Right lung (tissue), 10 donors: ENCODE measurements at places on chromosomes 1 and 21. TPM values are rescaled to one million over a fixed set of nuclear protein-coding genes. Genes with fewer than 3 reads are reported as not detected.

The IFNAR2 gene
- 21.0 TPM for polyA plus RNA-seq

The HES3 gene
- not detected for polyA plus RNA-seq

The FCRL2 gene
- 0.27 TPM for polyA plus RNA-seq

The FAM177B gene
- polyA plus RNA-seq: 0.85 TPM

The CFHR4 gene
- 0.30 TPM for polyA plus RNA-seq

The EVA1C gene
- 7.3 TPM for polyA plus RNA-seq

DNA sequence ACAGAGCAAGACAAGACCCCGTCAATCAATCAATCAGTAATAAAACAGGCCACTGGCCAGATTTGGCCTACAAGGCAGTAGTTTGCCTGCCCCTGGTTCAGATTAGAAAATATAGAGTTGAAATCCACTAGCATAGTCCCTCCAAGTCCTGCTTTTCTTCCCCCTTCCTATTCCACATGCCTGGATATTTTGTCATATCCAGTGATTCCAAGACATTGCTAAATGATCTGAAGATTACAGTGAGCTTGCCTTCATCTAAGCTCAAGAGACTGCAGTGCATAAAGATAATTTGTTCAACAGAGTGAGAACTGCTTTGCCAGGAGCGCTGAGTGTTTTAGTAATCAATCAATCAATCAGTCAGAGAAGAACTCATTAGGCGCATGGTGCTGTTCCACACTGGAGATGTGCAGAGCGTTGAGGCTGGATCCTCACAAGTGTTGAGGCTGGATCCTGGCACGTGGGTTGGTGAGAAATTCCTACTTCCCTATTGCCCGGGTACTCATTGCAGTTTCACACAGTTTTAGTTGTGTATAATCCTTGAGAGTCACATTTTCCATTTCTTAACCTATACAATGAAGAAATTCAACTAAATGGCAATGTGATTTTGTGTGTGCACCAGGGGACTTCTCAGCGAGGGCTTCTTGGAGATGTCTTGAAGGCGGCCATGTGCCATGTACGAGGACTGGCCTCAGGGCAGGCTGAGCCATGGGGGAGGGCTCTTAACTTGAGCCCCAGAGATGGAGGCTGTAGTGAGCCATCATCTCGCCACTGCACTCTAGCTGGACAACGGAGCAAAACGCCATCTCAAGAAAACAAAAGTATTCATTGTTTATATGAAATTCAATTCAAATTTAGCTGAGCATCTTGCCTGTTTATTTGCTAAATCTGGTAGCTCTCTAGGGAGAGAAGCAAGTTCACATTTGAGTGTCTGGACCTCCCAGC, 76.3 kb downstream of the TOMM20 start:
- no peak for DNase-seq

GRCh38 chr1:100704473-100704872, 15.1 kb upstream of the VCAM1 start:
- no peak for DNase-seq

GRCh38 chr1:10635085-10635896, 160.5 kb downstream of the PEX14 start:
- no peak for DNase-seq

- DNase-seq: no peak
These were observed 27.7 kb downstream of the VASH2 start for GRCh38 chr1:212977781-212978645.

DNA sequence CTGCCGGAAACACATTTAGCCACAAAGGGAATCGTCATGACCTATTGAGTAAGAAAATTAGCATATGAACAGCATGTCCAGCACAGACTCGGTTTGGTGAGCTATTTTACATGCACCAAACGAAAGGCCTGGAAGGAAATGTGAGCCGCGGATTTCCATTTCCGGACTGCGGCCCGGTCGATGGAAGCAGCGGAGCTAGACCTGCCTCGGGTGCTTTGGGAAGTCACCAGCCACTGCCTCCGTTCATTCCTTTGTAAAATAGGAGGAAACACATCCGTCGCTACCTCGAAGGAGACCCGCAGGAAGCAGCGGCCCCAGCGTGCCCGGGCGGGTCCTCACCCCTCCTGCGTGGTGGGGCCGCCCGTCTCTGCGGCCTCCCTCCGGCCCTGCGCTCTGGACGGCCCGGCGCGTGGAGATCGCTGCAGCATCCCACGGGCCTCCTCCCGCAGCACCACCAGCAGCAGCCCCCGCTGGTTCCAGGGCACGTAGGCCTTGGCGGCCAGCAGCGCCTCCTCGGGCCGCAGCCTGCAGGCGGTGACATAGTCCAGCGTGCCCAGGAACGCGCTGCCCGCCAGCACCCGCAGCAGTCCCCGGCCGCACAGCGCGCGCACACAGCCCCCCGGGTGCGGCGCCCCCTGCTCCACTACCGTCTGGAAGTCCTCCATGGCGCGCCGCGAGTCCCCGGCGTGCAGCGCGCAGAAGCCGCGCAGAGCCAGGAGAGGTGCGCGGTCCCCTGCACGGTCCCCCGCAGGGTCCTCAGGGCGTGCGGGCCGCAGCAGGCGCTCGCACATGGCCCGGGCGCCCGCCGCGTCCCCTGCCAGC, 12.1 kb downstream of the TTC34 start:
- no peak for DNase-seq

DNA sequence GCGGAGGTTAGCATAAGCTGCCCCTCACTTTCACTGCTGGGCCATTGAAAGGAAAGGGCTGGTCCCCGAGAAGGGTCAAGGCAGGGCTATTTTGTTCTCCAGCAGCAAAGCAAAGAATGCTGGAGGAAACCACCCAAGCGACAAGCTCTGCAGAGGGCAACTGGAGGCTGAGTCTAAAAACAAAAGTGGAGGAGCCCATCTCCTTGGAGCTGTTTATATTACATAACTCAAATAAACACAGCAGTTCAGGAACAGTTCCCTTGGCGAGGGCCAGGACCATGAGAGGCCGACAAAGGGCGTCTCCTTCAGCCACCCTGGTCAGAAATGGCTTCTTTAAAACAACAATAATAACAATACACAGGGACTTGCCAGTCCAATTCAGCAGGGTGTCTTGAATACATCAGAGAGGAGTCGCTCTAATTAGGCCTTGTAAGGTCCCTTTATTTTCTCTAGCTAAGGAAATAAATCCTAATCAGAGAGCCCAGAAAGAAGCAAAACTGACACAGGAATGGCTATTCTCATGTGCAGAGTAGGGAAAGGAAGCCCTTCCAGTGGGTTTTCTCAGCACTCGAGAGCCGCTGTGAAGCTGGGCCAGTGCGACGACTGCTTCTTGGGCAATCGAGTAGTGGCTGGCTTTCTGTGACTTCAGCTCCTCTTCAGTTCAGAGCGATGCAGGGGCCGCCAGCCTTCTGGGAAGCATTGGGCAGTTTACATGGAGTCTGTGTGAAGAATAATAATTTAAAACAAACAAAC, 57.0 kb upstream of the TARBP1 start:
- DNase-seq: peak; percentile 84
